GM12891 (cell line): ENCODE measurements at places on chromosomes 11 and 22.

GRCh38 chr11:34624069-34624468 lies 3.2 kb downstream of the EHF start:
- DNase-seq, result no peak

DNA sequence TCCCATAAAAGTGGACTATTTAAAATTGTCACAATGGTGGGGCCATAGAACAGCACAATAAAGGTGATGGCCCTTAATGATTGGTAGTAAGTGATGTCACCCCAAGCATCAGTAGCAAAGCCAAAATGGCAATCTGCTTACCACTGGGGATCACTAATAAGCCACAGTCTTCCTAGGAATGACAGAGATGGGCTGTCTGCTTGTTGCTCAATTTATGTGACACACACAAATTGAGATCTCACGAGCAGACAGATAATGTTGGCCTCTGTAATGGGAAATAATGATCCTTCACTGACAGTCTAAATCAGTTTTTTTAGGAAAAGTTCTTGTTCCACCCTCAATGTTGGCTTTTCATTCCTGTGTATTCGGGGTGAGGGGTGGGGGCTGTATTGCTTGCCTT lies 515.1 kb downstream of the BRD1 start:
- no peak for DNase-seq

GRCh38 chr11:115255006-115255762 lies 249.0 kb downstream of the CADM1 start:
- no peak for DNase-seq

DNA sequence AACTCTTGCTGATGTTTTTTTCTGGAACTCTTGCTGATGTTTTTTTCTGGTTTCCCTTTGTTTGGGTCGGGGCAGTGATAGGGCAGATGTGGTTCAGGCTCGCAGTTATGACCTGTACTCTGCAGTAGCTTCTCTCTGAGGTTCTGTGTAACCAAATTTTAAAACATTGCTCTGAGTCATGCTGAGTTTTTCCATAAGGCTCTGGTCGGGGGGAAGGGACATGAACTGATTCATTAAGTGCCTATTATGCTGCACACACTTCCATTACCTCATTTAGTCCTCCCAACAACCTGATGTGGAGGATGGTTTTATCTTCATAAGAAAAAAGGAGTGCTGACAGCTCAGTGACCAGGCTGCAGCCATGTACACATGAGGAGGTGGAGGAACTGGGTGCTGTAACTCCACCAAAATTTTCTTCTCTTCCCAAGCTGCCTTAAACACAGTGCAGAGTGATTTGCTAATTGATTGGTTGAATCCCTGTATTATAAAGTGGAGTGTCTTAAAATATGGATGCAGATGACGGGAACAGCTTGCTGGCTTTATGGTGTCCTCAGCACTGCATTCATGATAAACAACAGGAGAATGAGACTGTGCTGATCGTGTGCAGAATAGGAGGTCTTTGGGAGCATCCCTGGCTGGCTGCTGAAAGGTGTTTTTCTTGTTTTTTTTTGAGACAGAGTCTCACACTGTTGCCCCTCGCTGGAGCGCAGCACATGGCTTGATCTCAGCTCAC lies 19.1 kb downstream of the TNRC6B start:
- no peak for DNase-seq

- DNase-seq, result no peak
Measured at GRCh38 chr11:112773264-112773663, 188.0 kb upstream of the NCAM1 start.

DNA sequence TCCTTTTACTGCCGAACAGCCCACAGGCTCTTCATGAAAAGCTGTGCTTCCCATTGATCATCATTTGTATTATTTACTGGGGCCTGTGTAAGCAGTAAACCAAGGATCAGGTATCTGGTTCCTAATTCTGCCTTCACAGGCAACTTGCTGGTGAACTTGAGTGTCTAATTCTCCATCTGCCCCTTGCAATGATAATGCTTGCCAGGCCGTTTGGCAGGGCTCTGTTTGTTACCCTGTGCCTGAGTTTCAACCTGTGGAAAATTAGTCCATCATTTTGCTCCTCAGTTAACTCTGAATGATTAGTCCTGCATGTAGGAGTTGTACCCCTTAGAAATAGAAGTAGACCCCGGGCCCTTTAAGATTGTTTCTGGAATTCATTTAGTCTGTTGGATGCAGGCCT lies 298.4 kb upstream of the CADM1 start:
- no peak for DNase-seq

- no peak for DNase-seq
Measured at GRCh38 chr22:23534201-23534850, 45.8 kb downstream of the IGLL1 start.

- DNase-seq, result no peak
Measured at GRCh38 chr11:10255388-10256125, 38.5 kb downstream of the SBF2 start.

DNA sequence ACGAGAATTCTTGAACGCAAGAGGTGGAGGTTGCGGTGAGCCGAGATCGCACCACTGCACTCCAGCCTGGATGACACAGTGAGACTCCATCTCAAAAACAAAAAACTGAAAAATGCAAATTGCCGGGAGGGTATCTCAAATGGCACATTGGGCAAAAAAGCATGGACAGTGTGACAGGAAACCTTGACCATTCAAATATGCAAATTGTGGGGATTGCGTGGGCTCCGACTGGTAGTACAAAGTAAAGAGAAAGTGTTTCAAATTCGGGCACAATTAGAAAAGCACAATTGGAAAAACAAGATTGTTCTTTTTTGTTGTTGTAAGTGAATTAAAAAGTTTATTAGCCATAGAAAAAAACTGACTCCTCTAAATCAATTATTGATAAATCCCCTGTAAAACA lies 56.7 kb upstream of the NUP160 start:
- no peak for DNase-seq

DNA sequence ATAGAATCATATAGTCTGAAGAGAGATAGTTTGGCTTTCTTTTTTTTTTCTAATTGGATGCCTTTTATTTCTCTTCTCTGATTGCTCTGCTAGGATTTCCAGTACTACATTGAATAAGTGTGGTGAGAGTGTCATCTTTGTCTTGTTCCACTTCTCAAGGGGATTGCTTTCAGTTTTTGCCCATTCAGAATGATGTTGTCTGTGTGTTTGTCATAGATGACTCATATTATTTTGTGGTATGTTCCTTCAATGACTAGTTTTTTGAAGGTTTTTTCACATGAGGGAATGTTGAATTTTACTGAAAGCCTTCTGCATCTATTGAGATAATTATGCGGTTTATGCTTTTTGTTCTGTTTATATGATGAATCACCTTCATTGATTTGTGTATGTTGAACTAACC lies 10.4 kb upstream of the OR4P4 start:
- DNase-seq, result no peak

DNA sequence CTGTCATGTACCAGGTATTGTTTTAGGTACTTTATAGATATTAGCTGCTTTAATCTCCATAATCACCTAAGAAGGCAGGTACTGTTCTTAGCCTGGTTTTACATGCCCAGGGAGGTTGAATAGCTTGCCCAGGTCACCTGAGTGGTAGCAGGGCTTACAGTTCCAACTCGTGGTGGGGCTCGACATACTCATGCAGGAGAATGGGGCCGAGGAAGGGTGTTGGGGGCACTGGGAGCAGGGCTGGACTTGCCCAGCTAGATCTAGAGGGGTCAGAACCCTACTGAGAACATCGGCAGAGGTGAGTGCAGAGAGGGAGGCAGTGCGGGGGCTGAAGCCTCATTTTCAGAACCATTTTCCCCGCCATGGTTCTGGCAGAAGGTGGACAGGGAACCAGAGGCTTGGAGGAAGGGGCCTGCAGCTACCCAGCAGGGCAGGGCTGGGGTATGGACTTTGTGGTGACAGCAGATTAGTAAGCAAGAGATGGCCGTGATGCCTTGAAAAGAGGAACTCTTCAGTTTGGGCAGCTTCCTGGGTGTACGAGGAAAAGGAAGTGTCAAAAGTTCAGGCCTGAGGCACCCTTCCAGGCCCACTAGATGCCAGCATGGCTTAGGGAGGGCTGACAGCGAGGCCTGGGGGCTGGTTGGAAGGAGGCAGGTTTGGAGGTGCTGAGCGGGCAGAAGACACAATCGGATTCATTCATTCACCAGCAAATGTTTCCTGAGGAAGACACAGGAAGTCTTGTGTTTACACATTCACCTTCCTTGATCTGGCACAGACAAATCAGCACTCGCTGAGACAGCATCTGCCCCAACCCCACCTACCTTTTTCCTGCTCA lies 54.7 kb upstream of the LYVE1 start:
- no peak for DNase-seq

DNA sequence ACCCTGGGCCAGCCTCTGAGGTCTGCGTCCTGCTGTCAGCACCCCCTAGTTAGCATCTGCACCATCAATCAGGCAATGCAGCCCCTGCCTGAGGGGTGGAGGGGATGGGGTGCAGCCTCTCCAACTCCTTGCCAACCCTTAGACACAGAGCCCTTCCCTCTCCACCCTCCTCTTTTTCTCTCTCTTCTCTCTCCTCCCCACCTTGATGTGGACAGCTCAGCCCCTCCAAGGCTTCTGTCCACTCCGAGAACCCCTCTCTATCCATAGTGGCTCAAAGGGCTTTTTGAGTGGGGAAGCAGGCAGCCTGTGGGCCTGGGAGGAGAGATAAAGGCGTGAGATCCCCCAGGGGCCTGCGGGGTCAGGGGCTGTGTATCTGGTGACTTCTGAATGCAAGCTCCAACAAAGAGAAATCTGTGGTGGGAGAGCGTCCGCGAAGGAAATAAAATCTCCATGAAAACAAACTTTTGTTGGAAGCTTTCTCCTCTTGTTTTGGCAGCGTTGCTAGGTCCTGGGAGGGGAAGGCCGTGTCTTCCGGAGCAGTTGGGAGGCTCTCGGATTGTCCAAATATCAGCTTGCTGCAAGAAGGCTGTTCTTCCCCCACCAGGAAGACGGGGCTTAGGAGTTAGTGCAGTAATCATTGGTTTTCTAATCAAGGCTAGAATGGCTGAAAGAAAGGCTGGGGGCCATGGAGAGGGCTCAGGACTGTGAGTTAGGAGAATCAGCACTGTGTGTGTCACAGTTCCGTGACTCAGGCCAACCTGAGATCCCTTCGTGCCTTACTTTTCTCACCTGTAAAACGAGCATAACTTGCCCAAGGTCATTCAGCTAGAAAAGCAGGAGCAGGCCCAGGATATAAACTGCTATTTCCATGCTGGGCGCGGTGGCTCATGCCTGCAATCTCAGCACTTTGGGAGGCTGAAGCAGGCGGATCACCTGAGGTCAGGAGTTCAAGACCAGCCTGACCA lies 50.3 kb downstream of the PKNOX2 start:
- DNase-seq, result no peak

DNA sequence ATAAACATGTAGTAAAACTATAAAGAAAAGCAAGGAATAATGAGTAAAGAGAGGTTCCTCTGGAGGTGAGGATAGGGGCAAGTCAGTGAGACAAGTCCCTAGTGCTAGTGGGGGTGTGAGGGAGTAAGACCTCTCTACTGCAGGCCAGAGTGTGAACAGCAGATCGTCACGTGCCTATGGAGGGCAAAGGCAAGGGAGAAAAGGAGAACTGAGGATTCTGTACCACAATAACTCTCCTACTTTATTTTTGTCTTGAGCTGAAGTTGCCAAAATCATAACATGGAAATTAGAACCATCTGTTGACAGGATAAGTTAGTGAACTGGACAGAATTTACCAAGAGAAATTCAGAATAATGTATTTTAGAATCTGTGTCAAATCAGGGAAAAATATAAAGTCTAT lies 77.6 kb downstream of the ENTHD1 start:
- no peak for DNase-seq

GRCh38 chr22:21104126-21104691 lies 58.5 kb downstream of the LRRC74B start:
- DNase-seq, result no peak

DNA sequence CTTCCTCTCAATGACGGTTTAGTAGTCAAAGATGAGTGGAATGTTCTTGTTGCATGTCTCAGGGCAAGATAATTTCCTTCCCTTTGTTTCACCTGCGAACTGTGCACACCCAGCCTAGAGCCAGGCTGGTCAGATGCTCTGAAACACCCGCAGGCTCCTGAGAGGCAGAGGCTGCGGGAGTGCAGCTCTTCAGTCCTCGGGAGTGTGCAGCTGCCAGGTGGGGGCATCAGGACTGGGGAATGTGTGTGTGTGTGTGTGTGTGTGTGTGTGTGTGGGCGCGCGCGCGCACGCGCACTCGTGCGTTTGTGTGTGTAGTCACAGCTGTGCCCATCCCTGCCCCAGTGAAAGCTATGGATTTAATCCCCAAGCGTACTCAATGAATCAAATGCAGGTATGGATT lies 136.2 kb upstream of the NTM start:
- no peak for DNase-seq

DNA sequence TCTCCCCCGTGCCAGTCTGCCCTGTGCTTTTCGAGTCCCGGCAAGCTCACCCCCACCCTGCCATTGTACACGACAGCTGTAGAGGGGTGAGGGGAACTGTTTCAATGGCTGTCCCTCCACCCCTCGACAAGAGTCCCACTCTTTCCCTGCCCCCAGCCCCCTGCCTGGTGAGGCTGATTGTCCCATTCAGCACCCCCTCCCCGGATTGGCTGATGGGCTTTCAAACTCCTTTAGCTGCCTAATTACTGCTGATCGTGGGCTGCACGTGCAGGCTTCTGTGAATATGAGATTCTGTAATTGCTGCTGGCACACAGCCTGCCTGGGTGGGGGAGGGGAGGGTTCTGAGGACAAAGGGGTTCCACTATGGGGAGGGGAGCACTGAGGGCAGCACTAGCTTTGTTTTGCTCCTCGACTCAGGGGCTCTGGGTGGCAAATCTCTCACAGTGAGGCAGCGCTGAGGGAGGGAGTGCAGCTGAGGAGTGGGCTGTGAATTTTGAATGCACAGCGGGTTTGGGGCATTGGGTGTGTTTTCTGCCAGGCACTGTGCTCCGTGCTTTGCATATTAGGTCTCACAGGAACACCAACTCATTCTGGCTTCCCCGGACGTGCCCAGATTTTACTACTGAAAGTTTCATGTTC lies 42.6 kb upstream of the ACCSL start:
- no peak for DNase-seq

DNA sequence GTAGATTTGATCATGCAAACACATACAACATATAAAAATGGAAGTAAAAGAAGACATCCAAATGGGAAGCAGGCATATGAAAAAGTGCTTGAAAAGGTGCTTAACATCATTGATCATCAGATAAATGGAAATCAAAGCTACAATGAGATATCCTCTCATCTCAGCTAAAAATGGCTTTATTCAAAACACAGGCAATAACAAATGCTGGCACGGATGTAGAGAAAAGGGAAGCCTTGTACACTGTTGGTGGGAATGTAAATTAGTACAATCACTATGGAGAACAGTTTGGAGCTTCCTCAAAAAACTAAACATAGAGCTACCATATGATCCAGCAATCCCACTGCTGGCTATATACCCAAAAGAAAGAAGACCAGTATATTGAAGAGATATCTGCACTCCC lies 549 bp upstream of the TCN1 start:
- DNase-seq, result no peak

DNA sequence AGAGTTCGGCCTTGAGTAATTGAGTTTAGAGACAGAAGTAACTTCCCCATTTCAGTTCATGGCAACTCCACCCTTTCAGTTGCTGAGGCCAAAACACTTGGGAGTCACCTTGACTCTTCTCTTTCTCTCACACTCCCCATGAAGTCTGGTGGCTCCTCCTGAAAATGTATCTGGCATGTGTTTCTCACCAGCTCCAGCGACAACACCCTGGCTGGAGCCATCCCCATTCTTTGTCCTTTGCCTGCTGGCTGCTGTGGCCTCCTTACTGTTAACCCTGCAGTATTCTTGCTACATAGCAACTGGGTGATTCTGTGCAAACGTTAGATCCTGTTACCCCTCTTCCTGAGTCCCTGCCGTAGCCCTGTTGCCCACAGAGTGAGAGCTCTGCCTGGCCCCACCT lies 23.8 kb downstream of the SLC6A5 start:
- DNase-seq, result no peak
